Stimulated activated CD8-positive, alpha-beta memory T cell treated with anti-CD3 and anti-CD28 coated beads, Interleukin-15, amount 100 ng/mL, for 4 hours (primary cell): ENCODE measurements at places on chromosomes 5 and 9.

DNA sequence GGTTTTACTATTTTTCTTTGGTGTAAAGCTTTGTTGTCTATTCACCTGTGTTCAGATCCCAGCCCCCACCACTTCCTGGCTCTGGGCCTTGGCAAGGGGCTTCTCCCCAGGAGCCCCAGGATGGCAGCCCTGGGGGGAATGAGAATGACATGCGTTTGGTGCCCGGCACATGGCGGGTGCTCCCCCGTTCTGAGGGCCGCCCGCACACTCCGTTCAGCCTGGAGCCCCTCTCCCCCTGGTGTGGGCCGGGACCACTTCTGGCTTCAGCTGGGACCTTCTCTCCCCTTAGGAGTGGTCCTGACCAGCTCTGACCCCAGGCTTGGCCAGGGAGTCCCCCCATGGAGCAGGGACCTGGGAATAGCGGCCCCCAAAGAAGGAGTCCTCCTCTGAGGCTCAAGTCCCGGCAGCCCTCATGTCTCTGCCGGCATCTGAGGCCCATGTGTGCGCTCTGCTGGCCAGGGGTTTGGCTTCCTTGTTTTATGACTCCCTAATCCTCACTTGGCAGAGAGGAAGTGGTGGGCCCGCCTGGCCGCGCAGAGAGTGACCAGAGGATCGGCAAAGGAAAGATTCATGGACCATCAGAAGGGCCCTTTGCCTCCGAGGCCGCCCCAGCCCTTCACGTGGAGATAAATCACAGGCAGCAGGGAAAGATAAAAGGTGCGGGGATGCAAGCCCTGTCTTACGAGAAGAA lies 57.0 kb upstream of the LMX1B start:
- DNase-seq = no peak

DNA sequence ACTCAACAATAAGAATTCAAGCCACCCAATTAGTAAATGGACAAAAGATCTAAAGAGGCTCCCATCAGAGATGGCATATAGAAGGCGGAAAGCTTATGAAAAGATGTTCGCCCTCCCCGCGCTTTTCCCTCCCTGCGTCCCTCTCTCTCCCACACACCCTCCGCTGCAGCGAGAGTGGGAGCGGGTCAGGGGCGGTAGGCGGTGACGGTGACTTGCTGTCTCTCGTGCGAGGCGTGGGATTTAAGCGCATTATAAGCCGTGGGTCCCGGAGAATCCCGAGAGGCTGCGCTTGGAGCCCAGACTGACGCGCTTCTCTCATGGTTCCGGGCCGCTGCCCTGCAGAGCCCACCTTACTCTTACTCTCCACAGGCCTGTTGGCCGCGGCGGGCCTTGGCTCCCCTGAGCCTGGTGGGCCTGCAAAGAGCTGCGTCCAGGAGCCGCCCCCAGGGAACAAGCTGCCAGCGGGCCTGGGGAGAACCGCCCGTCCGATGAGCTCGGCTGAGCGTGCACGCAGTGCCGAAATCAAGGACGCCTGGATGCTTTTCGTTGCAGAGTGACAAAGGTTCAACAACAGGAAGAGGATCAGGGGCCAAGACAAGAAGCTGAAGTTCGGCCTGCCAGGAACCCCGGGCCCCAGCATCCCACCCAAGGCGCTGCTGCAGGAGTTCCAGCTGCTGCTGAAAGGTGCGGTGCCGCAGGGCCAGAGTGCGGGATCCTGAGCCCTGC lies 42.6 kb upstream of the BICD2 start:
- DNase-seq = no peak

DNA sequence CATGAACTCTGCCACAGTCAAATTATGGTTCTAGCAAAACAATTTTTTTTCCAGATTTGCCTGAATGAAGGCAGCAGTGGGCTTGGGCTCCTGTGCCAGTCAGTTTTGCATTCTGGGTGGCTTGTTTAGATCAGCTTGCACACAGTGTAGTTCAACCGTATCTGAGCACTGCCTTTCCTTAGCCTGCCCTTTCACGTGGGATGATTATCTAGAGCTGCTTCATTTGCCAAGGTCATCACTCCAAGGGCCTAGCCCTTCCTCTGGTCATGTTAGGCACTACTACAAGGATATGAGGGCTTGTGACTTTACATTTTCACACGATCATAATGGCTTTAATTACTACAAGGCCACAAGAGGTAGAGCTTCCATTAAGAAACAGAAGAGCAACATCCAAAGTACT lies 150.6 kb upstream of the EFNA5 start:
- DNase-seq = no peak

GRCh38 chr5:13569090-13569715 lies 375.3 kb downstream of the DNAH5 start:
- no peak for DNase-seq

- DNase-seq = no peak
Measured at GRCh38 chr5:90184764-90185163, 224.8 kb downstream of the CETN3 start.

- DNase-seq = no peak
Measured at GRCh38 chr5:37054391-37054790, 177.8 kb downstream of the NIPBL start.

DNA sequence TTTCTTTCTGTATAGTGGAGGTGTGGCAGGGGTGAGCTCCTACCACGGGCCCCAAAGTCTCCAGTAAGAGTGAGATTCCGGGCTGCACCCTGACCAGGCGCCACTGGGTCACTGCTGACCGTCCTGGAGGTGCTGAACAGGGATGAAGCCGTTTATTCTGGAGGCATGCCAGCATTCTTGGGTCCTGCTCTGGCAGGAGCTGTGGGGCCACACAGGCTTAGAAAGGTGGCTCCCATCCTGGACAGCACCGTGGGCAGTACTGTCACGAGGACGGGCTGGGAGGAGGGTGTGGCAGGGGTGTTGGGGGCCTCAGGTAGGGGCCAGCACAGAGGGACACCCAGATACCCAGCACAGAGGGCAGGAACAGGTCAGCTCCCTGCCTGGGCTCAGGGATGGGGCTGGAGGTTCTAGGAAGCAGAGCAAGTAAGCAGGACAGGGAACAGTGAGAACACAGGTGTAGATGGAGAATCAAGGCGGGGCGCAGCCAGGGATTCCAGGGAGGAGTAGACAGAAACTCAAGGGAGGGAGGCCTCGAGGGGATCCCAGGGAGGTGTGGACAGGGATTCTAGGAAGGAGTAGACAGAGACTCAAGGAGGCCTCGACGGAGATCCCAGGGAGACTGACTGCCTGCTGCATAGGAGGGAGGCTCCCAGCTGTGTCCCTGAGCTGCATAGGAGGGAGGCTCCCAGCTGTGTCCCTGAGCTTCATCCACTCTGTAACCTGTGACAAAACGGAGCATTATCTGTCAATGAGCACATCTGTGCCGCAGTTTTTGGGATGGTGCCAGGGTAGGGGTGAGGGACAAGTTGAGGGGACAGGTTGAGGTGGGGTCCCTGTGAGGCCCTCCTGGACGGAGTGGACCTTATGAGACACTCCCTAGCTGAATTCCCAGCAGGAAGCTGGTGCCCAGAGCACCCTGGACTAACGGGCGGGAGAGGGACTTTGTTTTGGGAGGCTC lies 1.1 kb upstream of the PLEKHG4B start:
- no peak for DNase-seq

- no peak for DNase-seq
Measured at GRCh38 chr5:154782812-154783592, 27.8 kb downstream of the LARP1 start.

DNA sequence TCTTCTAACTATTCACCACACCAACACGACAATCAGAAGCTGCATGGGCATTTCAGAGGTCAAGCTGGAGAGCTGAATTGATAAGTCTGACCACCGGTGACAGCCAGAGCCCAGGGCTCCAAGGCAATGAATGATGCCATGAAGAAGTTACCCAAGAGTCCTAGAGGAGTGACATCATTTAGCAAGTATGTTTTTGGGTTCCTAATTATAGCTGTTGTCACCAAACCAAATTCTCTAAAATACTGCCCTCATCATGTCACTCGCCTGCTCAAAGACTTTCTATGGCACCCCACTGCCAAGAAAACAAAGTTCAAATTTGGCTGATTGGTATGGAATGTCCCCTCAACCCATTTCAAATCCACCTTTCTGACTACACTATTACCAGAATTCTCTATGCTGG lies 235.1 kb downstream of the SPOCK1 start:
- no peak for DNase-seq

DNA sequence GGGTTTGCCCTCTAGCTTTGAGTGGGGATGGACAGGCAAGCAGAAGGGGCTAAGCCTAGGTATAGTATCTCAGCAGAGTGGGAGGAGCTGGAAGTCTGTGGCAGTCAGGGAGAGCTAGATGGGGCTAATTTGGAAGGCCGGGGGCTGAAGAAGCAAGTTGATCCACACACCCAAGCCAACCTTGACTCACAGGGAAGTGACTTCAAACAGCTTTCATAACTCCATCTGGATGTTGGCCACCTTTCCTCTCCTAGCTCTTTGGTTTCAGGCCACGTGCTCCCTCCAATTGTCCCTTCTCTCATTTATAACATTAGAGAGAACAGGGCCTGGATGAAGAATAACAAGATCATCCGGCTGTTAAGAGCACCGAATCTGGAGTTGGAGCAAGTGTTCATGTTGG lies 36.8 kb downstream of the EGR1 start:
- DNase-seq = no peak

DNA sequence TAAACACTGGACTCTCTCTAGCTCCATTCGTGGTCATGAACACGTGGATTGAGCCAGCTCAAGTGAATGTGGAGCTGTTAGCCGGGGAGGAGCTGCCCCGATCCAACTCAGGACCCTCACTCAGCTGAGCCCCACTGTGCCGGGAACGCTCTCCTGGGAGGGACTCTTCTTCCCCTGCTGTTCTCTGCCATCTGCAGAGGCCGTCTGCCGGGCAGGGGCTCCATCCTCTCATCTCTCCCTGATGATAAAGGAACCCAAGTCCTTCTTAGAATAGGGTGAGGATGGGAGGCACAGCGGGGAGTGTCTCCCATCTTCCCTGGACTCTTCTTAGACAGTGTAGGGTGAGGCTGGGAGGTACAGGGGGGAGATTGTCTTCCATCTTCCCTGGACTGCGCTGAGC lies 120.5 kb upstream of the IRX4 start:
- no peak for DNase-seq

DNA sequence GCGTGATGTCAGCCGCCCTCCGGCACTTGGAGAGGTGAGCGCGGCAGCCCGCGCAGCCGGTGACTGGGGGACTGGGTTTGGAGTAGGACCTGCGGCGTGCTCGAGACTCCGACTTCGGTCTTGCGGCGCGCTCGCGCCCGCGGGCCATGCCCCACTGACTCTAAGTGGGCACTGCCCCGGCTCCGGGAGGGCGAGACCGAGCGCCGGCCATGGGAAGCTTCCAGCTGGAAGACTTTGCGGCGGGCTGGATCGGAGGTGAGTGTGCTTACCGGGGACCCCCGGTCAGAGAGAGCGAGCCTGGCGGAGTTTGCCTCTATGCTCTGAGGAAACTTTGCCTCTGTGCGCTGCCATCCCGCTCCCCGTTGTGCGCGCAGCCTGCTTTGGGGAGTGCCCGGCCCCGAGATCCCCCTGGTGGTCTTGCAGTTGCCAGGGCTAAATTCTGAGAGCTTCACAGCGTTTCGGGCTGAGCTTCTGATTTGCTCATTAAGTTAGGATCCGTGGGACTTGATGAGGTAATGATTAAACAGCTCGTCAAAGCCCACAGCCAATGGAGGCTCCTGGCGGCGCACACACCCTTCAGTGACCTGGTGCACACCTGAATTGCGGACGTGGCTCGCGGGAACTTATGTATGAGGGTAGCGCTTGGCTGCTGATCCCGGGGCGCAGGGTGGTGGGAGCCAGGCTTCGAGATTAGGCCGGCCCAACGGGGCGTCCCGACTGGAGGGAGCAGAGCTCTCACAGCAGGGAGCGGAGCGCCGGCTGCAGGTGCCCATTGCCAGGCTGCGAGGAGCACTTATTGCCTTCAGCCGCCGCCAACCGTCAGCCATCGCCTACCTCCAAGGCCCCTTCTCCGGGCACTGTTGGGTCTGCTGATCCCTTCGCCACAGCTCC lies at the start of gene SLC25A48:
Gene SLC25A48 (plus strand): TSS at position 25 of the 891 bp plus-strand sequence. CDS start 185 bp downstream, at position 210.
- no peak for DNase-seq

GRCh38 chr9:84775056-84775643 lies 105.6 kb downstream of the NTRK2 start:
- no peak for DNase-seq

GRCh38 chr5:9544502-9545135 lies 1.3 kb downstream of the SEMA5A start:
- no peak for DNase-seq

GRCh38 chr5:18270635-18271338 lies 636.5 kb downstream of the TAF11L14 start:
- no peak for DNase-seq
